ENCODE measurements at places on chromosomes 12 and 14.
A peak's percentile ranks its signal among the peaks of the same experiment; 100 is the strongest.

- no peak overlapping the region for H3K4me3 ChIP-seq
- no peaks in the 10 kb centered on the region for H3K36me3 ChIP-seq
- H3K27me3 ChIP-seq: no peaks in the 10 kb centered on the region
- peak; percentile 17 for DNase-seq
- H3K4me1 ChIP-seq: no peaks in the 10 kb centered on the region
- no peak overlapping the region for H3K27ac ChIP-seq
These were observed 52.5 kb upstream of the RIN3 start for GRCh38 chr14:92460916-92461579.

GRCh38 chr12:116922194-116922897 is 11.6 kb downstream of the FBXW8 start:
- H3K4me3 ChIP-seq: no peak overlapping the region
- H3K4me1 ChIP-seq: no peaks in the 10 kb centered on the region
- no peaks in the 10 kb centered on the region for H3K36me3 ChIP-seq
- no peak for DNase-seq

- H3K4me3 ChIP-seq: no peak overlapping the region
- H3K27me3 ChIP-seq: no peaks in the 10 kb centered on the region
- no peak overlapping the region for H3K27ac ChIP-seq
These were observed 363.8 kb upstream of the USP15 start for GRCh38 chr12:61896436-61896835.

GRCh38 chr12:46387670-46388069 is 15.1 kb upstream of the SLC38A2 start:
- H3K36me3 ChIP-seq: no peaks in the 10 kb centered on the region
- peaks cover 23% of the 10 kb centered on the region for H3K4me1 ChIP-seq
- H3K4me3 ChIP-seq: no peak overlapping the region
- no peaks in the 10 kb centered on the region for H3K27me3 ChIP-seq
- H3K27ac ChIP-seq: peak overlapping the region; percentile 67
- DNase-seq: no peak

DNA sequence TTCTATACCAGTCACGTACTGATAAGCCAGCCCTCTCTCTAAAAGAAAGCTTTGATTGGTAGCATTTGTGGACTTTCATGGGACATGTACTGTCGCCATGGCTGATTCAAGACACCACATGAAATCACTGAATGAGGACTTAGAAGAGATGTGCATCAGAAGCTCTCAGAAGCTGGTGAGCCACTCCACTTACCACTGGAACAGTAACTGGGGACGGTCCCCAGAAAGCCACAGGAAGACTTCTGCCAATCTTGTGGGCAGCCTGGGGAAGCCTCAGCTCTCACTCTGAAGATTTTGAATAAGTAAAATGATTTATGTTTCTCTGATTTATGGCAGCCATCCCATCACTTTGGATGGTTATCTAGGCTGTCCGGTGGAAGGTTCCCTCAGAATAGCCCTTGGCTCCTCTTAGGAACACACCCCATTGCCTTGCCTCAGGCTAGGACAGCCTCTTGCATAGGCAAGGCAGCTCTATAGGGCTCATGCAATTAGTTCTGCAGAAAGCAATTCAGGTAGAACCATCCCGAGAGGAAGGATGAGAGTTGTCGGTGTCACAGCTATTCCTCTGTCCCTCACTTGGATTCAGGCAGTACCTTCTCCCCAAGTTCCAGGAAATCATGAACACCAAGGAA is 9.8 kb downstream of the DHRS1 start:
- H3K27me3 ChIP-seq: no peaks in the 10 kb centered on the region
- no peaks in the 10 kb centered on the region for H3K36me3 ChIP-seq
- no peak overlapping the region for H3K27ac ChIP-seq
- no peak for DNase-seq
- H3K4me3 ChIP-seq: no peak overlapping the region

- no peak overlapping the region for H3K4me3 ChIP-seq
- H3K36me3 ChIP-seq: no peaks in the 10 kb centered on the region
- H3K4me1 ChIP-seq: no peaks in the 10 kb centered on the region
- no peaks in the 10 kb centered on the region for H3K27me3 ChIP-seq
- no peak overlapping the region for H3K27ac ChIP-seq
These were observed 893.1 kb downstream of the TMEM121 start for GRCh38 chr14:106419376-106419965.

DNA sequence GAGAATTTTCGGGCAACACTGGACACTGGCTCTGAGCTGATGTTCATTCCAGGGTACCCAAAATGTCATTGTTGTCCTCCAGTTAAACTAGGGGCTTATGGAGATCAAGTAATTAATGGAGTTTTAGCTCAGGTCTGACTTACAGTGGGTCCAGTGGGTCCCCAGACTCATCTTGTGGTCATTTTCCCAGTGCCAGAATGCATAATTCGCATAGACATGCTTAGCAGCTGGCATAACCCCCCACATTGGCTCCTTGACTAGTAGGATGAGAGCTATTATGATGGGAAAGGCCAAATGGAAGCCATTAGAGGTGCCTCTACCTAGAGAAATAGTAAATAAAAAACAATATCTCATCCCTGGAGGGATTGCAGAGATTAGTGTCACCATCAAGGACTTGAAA is 818.9 kb downstream of the TMTC2 start:
- DNase-seq: no peak
- H3K36me3 ChIP-seq: no peaks in the 10 kb centered on the region
- no peak overlapping the region for H3K27ac ChIP-seq
- no peaks in the 10 kb centered on the region for H3K27me3 ChIP-seq

- H3K27ac ChIP-seq: no peak overlapping the region
- no peaks in the 10 kb centered on the region for H3K27me3 ChIP-seq
- no peaks in the 10 kb centered on the region for H3K36me3 ChIP-seq
- no peaks in the 10 kb centered on the region for H3K4me1 ChIP-seq
- H3K4me3 ChIP-seq: no peak overlapping the region
These were observed 73.7 kb downstream of the DCAF5 start for GRCh38 chr14:69079188-69079742.

DNA sequence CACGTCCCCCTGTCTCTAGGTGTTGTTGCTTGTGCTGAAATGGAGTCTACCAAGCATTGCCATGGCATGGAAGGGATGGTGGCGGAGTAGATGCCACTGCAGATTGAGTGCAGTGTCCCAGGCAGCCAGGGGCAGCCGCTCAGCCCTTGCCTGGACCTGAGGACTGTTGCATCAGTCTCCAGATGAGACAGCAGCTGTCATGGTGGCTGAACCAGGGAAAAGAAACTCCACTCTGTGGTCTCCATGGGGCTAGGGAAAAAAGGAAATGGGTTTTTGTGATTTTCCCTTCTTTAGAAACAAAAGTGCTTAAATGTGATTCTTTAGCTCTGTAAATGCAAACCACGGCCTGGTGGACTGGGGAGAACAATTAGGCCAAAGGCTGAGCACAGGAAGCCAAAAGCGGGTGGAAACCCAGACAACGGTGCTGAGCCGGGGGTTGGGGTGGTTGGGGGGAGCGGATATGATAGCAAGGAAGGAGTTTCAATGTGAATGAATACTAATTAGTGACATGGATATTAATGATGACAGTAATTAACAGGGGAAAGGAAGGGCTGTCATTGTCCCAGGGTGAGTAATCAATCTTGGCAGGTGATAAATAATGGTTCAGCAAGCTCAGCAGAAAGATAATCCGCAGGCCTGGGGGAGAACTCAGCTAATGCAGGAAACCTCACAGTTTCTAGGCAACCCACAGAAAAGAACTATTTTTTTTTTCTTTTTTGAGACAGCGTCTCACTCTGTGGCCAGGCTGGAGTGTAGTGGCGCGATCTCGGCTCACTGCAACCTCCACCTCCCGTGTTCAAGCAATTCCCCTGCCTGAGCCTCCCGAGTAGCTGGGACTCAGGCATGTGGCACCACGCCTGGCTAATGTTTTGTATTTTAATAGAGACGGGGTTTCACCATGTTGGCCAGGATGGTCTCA is 442.6 kb downstream of the DPF3 start:
- no peaks in the 10 kb centered on the region for H3K36me3 ChIP-seq
- DNase-seq: no peak
- no peaks in the 10 kb centered on the region for H3K4me1 ChIP-seq
- no peaks in the 10 kb centered on the region for H3K27me3 ChIP-seq
- no peak overlapping the region for H3K4me3 ChIP-seq

DNA sequence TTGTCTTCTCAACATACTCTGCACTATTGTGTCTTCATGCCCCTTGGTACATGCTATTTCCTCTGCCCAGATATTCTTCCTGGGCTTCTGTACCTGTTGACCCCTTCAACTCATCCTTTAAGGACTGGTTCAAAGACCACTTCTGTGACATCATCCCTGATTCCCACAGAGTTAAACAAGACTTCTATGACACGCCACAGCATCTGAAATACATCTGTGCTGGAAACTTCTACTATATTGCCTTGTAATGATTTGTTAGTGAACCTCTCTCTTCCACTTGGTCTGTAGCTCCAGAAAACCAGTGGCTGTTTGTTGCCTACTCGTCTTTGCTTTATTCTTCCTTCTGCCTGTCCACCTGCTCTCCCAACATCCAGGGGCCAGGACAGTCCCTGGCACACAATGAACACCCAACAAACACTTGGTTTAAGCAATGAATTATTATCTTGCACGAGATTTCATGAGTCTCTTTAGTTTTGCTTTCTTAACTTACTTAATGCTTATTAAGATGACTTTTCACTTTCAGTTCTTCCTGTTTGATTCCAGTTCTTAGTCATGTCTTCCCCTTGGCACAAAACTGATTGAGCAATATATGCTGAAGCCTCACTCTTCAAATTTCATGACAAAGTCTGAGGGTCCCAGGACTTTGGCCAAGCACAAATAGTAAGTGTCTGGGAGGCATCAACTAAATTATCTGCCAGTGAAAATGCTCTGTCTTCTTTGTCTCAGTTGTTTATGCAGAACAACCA is 485.9 kb downstream of the APAF1 start:
- no peak for DNase-seq
- H3K27me3 ChIP-seq: no peaks in the 10 kb centered on the region
- no peak overlapping the region for H3K27ac ChIP-seq
- H3K36me3 ChIP-seq: no peaks in the 10 kb centered on the region
- no peak overlapping the region for H3K4me3 ChIP-seq

DNA sequence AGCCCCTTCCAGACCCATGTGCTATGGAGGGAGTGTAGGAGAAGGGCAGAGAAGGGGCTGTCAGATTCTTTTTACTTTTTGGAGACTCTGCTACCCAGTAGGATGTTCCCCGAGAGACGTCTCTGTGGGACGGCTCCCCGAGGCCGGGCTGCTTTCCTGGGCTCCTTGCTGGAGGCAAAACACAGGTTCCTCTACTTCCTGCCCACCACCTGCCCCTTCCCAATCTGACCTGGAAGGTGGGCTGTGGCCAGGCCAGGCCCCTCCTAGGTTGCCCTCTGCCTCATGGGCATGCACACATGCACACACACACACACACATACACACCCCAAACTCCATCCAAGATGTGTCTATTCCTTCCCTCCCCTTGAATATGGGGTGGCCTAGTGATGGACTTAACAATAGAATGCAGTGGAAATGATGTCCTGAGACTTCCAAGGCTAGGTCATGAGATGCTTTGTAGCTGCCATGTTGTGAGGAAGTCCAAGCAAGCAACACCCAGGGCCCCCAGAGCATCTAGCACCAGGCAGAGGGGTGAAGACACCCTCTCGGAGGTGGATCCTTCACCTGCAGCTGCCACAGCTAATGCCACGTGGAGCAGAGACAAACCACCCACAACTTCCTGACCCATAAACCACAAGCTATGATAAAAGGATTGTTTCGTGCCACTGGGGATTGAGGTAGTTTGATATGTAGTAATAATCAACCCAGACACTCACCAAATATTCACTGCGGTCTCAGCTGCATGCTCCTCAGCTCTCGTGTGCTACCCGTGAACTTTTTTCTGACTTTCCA is 1.6 kb upstream of the ASB2 start:
- no peaks in the 10 kb centered on the region for H3K4me1 ChIP-seq
- no peaks in the 10 kb centered on the region for H3K27me3 ChIP-seq
- H3K27ac ChIP-seq: no peak overlapping the region

DNA sequence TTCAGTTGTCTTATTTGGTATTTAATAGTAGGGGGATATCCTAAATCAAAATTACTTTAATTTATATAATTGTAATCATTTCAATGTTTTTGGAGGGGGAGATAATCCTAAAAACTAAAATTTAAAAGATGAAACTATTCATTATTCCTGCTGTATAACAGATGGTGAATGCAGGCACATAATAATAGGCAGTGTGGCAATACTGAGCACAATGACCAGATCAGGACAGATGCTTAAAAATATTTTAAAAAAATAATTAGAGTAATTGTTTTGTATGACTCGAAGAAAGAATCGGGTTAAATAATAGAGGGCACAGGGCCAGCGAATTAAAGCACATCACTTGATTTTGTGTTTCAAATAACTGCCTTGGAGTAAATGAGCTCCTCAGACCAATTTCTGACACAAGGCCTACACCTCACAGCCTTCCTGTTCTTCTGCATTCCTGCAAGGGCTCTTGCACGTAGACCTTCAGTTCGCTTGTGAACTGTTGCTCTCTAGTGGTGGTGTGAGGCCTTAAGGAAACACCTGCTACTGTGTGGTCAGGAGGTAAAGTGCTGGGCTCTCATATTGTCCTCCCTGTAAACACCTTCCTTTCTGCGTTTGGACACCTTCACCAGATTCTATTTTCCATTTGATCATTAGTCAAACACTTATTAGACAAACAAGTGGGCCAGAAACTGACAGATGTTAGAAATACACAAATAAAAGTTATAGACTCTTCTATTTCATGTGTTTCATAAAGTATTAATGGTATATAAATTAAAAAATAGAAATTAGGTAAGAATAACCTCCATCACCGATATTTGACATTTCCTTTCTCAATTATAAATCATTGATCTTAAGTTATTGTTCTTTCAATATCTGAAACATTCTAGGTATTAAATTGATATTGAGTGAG is 29.3 kb upstream of the KLRF1 start:
- peak; percentile 66 for DNase-seq
- no peaks in the 10 kb centered on the region for H3K36me3 ChIP-seq
- no peak overlapping the region for H3K27ac ChIP-seq
- H3K27me3 ChIP-seq: no peaks in the 10 kb centered on the region

- no peak overlapping the region for H3K4me3 ChIP-seq
- H3K4me1 ChIP-seq: peaks cover 38% of the 10 kb centered on the region
- no peaks in the 10 kb centered on the region for H3K27me3 ChIP-seq
- H3K36me3 ChIP-seq: no peaks in the 10 kb centered on the region
These were observed 157.7 kb downstream of the ADGRD1 start for GRCh38 chr12:131111446-131111845.

GRCh38 chr12:125689576-125690410 is 624.6 kb downstream of the AACS start:
- H3K27ac ChIP-seq: no peak overlapping the region
- H3K27me3 ChIP-seq: no peaks in the 10 kb centered on the region
- H3K4me1 ChIP-seq: no peaks in the 10 kb centered on the region
- no peak overlapping the region for H3K4me3 ChIP-seq
- no peak for DNase-seq
- H3K36me3 ChIP-seq: no peaks in the 10 kb centered on the region

- H3K27me3 ChIP-seq: no peaks in the 10 kb centered on the region
- H3K27ac ChIP-seq: no peak overlapping the region
- no peaks in the 10 kb centered on the region for H3K4me1 ChIP-seq
- H3K4me3 ChIP-seq: no peak overlapping the region
- H3K36me3 ChIP-seq: no peaks in the 10 kb centered on the region
These were observed 93.8 kb downstream of the NDUFA12 start for GRCh38 chr12:94909663-94910062.

DNA sequence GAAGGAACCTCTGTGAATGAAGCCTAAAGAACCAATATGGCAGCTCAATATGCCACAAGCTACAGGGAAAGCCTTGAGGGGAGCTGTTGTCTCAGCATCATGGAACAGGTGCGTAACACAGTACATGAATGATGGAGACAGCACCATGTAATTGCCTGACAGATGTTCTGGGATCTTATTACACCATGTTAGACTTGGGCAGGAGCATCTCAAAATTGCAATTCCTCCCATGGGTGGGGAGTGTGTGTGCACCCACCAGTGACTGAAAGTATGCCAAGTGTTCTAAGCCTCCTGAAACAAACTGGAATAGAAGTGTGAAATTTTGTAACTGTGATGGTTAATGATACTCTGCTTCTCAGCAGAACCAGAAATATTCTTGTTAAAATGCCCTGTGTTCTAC is 151.0 kb upstream of the SRRM4 start:
- no peak overlapping the region for H3K4me3 ChIP-seq
- no peaks in the 10 kb centered on the region for H3K36me3 ChIP-seq
- no peak overlapping the region for H3K27ac ChIP-seq
- H3K4me1 ChIP-seq: no peaks in the 10 kb centered on the region
- no peak for DNase-seq

Measured in testis (tissue), 5 donors.